ENCODE measurements at places on chromosomes 3 and 15.

- no peak for DNase-seq
Observed at GRCh38 chr3:65641045-65641444, 397.7 kb downstream of the MAGI1 start.

DNA sequence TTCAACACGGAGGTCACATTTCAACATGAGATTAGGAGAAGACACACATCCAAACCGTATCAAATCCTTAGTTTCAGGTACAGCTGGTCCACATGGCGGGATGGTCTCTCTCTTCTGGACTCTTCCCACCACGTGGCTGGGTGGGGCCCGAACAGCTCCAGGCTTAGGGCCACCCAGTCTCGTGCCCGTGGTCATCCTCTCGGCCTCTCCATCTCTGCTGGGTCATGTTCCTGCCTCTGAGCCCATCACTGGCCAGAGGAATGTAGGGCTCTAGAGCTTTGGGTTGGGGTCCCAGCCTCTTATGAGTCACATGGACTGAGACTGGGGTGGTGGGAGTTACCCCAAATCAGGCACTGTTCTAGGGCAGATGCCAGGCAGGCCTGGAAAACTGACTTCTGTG lies 12.2 kb downstream of the SYNM start:
- no peak for DNase-seq

GRCh38 chr3:45944830-45945620 lies 1.8 kb downstream of the CXCR6 start:
- no peak for DNase-seq

DNA sequence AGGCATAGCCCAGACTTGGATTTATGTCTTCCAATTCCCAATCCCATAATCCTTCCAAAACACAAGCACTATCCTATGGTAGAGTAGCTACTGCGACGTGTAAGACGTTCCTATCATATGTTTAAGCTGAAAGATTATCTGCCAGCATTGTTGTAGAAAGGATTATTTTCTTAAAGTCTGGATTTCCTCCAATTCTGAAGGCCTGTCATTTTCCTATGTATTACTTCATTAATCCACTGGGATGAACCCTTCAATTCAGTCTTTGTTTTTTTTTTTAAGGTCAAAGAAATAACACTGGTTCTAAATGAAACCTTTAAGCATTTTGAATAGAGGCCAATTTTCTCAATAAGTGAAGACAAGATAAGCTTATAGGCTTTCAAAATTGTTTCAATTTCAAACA lies 289.0 kb downstream of the SLC9A9 start:
- DNase-seq: no peak

GRCh38 chr15:46442901-46443590 lies 808.2 kb downstream of the SQOR start:
- DNase-seq: no peak

GRCh38 chr3:114093016-114093380 lies 36.5 kb downstream of the QTRT2 start:
- no peak for DNase-seq

- no peak for DNase-seq
Observed at GRCh38 chr15:26870346-26870745, 3.5 kb downstream of the GABRA5 start.

DNA sequence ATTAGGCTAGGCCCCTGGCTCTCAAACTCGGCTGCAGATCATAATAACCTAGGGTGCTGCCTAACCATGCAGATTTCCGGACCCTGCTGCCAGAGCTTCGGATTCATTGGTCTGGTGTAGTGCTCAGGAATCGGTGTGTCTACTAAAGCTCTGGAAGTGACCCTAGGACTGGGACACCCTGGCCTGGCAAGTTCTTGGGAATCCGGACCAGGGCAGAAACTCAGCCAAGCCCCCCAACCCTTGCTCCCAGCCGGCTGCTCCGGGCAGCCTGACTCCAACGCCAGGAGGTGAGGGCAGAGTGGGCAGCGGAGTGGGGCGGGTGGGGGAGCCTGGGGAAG lies 23.0 kb downstream of the IGDCC3 start:
- DNase-seq: peak; percentile 22

- peak; percentile 91 for DNase-seq
Observed at GRCh38 chr15:59260090-59260489, 53.4 kb downstream of the LDHAL6B start.

GRCh38 chr3:63855333-63855940 lies 8.2 kb downstream of the THOC7 start:
- DNase-seq: no peak

- DNase-seq: peak; percentile 79
Observed at GRCh38 chr3:114454551-114455251, 160.9 kb downstream of the TIGIT start.

DNA sequence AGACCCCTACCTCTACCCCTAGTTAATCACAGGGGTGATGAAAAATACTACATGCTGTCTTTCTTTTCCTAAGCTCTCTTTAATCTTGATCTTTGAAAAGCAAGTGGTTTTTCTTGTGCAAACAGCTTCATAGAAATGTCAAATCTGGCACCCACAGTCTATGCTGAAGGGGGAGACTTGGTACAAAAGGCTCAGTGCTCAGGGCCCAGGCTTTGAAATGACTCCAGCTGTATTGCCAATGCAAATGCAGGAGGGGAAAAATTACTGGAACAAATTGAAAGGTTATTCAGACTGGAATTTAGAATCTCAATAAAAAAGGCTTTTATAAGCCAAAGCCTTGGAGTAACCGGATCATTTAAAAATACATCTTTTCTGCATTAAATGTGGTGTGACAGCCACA lies 223.9 kb downstream of the LRTM1 start:
- DNase-seq: peak; percentile 31

DNA sequence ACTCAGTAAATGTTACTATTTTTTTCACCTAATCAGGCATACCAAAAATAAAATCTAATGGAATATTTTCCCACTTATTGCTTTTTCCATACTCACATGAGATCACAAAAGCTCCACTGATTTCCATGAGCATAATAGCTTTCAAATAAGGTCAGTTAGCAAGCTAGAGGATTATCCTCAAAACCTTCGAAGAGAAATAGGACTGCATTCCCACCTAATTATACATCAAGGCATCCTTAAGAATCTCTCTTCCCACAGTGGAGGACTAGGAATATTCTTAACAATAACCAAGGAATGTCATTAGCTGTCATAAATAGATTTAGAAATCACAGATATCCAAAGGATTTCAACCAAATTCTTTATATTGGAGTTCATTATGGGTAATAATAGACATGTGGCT lies 127.9 kb upstream of the STT3B start:
- no peak for DNase-seq

DNA sequence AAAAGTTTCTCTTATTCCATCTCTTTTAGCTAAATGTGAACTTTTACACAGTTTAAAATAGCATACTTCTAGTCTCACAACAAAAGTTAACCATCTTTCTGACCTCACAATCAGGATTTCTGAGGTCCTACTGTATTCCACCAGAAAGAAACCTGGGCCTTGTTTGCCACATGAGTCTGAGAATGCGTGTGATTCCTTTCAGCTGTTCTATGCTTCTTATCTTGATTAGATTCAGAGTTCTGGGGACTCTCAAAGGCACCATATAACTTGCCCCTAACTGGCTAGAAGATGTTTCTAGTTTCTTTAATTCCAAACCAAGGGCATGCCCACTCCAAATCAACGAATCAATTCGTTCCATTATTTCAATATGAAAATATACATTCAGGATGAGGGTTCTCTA lies 131.1 kb downstream of the ATP8B4 start:
- no peak for DNase-seq

GRCh38 chr3:192246847-192247559 lies 480.3 kb downstream of the FGF12 start:
- no peak for DNase-seq

- DNase-seq: no peak
Observed at GRCh38 chr3:149198611-149199010, 23.0 kb downstream of the CP start.

DNA sequence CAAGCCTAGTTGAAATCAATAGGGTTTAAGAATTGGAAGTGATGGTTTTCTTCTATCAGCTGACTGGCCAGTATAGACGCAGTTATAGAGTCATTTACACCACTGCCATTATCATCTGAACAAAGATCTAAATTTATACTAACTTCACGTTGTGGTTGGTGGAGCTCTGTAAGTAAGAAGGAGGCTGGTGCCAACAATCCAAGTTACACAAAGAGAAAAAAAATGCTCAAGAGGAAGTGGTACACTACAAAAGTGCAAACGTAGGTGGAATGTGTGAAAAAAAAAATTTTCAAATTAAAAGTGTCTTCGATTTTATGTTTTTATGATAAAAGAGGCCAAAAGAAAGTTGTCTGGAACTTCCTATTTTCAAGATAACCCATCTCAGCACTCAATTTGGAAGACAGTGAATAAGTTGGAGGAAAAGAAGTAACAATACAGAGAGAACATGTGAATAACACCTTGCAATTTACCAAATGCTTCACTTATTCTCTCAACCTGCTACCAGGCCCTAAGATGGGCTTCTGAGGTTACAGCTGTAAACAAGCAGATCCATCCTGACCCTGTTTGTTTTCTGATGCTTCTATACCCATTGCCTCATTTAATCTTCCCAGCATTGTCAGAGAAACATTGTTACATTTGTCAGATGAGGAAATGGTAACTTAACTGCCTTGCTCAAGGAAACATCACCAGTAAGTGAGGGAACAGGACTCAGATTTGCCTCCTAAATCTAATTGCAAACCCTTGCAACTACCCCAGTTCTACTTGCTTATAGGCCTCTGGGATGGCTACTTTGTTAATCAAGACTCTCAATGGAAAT lies 12.0 kb upstream of the TASOR start:
- DNase-seq: no peak

GRCh38 chr15:31024330-31024729 lies 32.9 kb upstream of the MTMR10 start:
- DNase-seq: no peak

- DNase-seq: no peak
Observed at GRCh38 chr3:45066109-45066801, 40.2 kb downstream of the CLEC3B start.

DNA sequence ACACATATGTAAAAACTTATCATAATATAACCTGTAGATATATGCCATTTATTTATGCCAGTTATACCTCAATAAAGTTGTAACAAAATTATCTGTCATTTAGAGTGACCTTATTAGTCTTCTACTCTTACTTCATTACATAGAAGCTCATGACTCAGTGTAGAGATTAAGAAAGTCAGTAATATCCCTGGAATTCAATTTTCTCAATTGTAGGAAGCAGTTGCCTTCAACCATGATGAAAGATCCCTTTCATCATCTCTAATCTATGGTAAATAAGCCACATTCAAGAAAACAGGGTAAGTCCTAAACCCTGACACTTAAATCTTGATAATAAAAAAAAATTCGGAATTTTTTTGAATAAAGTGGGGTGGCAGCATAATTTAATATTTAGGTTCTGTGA lies 216.5 kb upstream of the PEX5L start:
- DNase-seq: no peak

GRCh38 chr3:46504789-46505188 lies 7.0 kb downstream of the RTP3 start:
- no peak for DNase-seq

GRCh38 chr15:25989327-25989726 lies 126.2 kb upstream of the ATP10A start:
- no peak for DNase-seq

- DNase-seq: no peak
Observed at GRCh38 chr15:62624547-62625378, 417.8 kb upstream of the TPM1 start.

DNA sequence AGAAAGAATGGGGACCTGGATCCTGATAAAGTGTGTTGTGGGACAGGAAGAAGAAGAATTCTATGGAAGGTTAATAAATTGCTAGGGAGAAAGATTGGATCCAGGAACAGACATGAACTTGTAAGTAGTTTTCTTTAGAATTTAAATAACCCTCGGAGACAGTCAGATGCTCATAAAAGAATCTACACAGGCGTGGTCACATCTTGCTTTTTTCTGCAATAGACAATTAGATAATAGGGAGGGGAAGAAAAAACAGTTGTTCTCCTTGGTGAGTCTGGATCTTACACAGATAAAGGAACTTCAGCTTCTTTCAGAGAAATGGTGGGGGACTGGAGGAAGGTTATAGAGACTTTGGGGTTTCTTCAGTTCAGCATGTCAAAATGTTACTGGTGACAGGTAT lies 232.6 kb downstream of the ALCAM start:
- no peak for DNase-seq

DNA sequence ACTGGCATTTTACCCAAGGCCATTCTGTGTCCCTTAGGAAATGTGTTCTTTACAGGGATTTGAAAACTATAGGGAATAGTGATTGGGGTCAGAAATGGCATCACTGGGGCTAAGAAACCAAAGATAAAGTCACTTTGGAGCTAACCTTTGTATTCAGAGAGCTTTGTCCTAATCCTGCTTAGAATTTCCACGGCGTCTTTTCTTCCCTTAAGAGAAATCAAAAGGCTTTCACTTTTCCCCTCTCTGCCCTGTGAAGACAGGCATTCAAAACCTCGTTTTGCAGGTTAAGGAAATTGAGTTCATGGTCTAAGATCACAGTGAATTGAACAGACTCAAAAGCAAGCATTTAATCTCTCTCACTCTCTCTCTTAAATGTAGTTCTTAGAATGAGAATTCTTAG lies 182.5 kb downstream of the VGLL4 start:
- no peak for DNase-seq

DNA sequence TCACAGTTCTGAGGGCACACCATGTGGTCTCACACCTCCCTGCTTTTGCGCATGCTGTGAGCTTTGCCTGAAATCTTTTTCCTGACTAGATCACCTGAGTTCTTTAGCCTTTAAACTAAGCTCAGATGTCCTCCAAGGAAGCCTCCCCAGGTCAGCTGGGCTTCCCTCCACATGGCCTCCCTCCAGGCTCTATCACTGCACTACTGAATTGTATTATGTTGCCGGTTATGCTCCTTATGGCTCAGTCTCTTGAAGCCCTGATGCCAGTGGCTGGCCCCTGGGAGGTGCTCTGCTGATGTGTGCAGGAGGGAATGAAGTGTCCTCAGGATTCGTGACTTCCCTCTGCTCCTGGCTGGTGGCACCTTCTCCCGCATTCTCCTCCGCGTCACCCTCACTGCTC lies 93.3 kb upstream of the BLM start:
- no peak for DNase-seq

GRCh38 chr3:119469418-119470189 lies 841 bp downstream of the POGLUT1 start:
- DNase-seq: no peak

GRCh38 chr3:121989943-121990342 lies 32.1 kb downstream of the ILDR1 start:
- no peak for DNase-seq

DNA sequence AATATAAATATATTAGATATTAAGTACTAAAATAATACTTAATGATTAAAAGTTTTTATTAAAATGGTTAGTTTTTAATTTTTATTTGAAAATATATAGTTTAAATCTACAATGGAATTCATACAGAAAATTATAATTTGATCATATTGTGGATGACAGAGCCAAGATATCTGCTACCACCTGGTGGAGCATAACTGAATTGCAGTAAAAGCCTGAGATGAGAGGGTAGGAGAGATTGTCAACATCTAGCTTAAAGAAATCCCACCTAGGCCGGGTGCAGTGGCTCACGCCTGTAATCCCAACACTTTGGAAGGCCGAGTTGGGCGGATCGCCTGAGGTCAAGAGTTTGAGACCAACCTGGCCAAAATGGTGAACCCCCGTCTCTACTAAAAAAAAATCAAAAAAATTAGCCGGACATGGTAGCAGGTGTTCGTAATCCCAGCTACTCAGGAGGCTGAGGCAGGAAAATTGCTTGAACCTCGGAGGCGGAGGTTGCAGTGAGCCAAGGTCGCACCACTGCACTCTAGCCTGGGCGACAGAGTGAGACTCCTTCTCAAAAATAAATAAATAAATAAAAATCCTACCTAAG lies 25.1 kb upstream of the CSTA start:
- no peak for DNase-seq
